Esophagus squamous epithelium (tissue), 5 donors: ENCODE measurements at places on chromosomes 11 and 22. TPM values are rescaled to one million over a fixed set of nuclear protein-coding genes. Genes with fewer than 3 reads are reported as not detected.
A peak's percentile ranks its signal among the peaks of the same experiment; 100 is the strongest.

The UCP3 gene
- not detected for total RNA-seq

The IFITM10 gene
- total RNA-seq = 1.2 TPM

The LRRC74B gene
- total RNA-seq = not detected

The CYTH4 gene
- total RNA-seq = 1.9 TPM

- no peaks in the 10 kb centered on the region for H3K27me3 ChIP-seq
- no peak overlapping the region for H3K27ac ChIP-seq
- DNase-seq = no peak
- H3K36me3 ChIP-seq = no peaks in the 10 kb centered on the region
Observed at GRCh38 chr11:9953994-9954626, 290.2 kb downstream of the SWAP70 start.

The CNTF gene
- 0.53 TPM for total RNA-seq

DNA sequence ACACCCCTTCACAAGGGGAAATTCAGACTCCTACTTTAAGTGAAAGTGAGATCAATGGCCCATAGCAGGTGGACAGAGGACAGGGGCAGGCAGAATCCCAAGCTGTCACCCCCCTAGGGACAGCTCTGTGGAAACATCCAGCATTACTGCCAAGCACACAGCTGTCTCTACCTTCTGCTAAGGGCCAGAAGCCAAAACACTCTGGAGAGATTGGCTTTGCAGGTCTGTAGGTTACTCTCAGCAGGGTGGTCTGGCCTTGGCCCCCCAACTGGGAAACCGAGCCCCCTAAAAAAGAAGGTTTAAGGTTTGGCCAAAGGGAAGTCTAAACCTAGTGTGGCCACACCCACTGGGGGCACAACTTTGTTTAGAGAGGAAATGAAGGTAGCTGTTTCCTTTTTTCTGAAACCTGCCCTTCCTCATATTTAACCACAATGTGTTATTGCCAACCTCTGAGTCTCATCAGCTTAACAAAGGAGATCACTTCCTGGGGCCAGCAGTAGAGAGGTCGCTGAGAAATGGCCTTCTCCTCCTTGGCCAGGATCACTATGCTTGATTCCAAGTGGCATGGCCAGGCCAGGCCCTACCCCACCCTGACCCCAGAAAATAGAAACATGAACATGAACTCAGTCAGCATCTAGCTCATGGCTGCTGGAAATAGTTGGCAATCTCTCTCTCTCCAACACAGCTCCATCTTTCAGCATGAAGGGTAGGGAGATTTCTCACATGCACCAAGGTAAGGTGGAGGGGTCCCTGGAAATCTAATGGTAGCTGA, 25.9 kb upstream of the SCARF2 start:
- no peak overlapping the region for H3K4me3 ChIP-seq
- no peaks in the 10 kb centered on the region for H3K27me3 ChIP-seq
- no peak for DNase-seq
- H3K36me3 ChIP-seq = no peaks in the 10 kb centered on the region
- peak overlapping the region; percentile 69 for H3K27ac ChIP-seq
